ENCODE measurements at places on chromosomes 5 and 9.

DNA sequence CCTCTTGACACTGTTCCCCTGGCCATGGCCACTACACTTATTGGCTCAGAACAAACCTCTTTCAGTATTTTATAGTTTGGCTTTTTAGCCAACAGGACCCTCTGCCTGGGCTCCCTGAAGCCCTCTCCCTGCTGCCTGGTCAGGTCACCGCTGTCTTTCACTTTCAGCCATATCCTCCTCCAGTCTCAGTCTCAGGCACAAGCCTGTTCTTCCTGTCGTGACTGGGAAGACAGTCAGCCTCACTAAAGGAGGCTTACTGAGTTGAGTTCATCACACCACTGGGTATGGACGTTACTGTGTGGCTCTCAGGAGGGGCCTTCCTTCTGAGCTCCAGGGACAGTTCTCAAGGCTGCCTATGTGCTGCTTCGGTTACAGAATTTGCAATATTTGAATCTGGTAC lies 2.0 kb downstream of the QSOX2 start:
- DNase-seq = no peak

DNA sequence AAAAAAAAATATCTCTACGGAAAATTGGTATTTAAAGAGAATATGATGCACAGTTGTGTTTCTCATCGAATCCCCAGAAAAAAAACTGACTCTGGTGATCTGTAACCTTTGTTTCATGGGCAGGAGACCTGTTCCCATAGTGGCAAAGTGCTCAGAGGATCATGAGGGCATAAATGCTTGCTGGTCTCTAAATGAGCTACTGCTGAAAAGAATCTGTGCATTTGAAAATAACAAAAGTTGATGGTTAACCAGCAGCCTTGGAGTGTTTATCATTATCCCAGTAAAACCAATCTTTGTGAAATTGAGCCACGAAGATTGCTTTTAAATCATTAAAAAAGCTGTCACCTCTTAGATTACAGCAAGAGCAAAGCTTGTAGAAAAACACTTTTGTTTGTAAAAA lies 775.4 kb downstream of the MTRR start:
- no peak for DNase-seq

- DNase-seq = no peak
These were observed 109.5 kb upstream of the MAN2A1 start for GRCh38 chr5:109580225-109580624.

GRCh38 chr5:50440651-50441492 lies at the start of gene EMB:
TSS of gene EMB (minus strand) at chr5:50441288. CDS start at chr5:50441151, 137 bp downstream.
- DNase-seq = peak; percentile 46

- DNase-seq = no peak
These were observed 198.7 kb downstream of the GNA14 start for GRCh38 chr9:77449240-77450084.

DNA sequence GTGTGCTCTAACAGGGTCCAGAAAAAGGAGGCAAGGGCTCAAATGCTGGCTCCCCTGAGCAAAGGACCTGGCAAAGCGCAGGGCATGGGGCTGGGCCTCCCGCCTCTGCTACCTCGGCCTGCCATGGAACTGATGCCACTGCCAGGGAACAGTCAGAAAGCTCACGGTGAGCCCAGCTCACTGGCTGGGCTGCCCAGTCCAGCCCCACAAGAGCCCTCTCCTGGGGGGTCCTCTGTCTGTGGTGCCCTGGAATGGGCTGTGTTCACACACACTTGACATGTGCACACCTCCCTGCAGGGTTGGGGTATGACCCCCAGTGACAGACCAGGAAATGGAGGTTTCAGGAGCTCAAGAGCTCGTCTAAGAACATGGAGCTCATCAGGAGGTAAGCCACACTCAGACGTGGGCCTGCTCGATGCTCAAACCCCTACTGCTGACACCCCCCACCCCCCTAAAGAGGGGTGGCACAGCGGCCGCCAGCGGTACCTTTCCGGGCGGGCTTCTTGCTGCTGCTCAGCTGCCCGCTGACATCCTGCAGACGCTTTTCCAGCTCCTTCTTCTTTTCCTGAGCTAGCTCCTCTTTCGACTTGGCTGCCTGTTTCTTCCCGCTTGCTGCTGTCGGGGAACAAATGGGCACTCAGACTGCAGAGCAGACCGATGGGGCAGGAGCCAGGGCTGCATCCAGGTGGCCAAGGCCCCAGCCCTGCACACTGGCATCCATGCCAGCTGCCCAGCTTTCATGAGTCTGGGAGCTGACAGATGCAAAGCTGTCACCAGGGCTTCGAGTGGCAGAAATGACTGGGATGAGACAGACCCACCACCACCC lies 9.1 kb downstream of the BRD3OS start:
- no peak for DNase-seq

- no peak for DNase-seq
These were observed 472.9 kb upstream of the ACTBL2 start for GRCh38 chr5:57955511-57955910.

DNA sequence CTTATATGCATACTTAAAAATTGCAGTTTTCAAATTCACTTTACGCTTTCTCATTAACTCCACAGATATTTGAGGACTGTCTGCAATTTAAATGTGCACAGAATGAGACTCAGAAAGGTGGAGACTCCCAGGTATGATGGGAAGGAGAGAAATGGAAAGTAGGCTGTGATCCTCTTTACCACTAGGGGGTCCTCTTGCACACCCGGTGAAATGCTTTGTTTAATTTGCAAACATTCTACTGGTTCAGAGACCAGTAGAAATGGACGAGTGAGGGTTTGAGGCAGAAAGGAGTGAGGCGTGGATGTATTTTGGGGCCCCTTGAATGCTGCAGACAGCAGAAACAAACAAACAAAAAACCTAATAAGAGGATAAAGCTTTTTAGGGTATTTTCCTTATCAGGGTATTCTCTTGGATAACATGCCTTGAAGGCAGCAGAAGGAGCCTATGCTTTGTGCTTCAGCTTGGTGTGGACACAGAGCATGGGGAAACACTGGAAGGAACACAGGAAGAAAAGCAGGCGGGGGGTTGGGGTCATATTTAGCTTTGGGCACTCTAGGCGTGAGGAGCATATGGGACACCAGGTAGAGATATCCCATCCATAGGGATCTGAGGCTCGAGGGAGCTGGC lies 410.1 kb downstream of the DMRT2 start:
- DNase-seq = no peak

DNA sequence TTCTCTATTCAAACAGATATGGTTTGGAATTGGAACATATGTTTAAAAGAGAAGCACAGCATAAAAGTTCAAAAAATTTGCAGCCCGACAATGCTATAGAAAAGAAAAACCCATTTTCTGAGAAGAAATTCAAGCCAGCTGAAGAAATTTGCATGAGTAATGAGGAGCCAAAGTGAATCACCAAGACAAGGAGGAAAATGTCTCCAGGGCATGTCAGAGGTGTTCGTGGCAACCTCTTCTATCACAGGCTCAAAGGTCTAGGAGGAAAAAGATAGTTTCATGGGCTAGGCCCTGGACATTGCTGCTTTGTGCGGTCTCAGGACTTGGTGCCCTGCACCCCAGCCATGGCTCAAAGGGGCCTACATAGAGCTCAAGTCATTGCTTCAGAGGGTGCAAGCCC lies 134.8 kb upstream of the ADAMTS16 start:
- DNase-seq = no peak
